ENCODE measurements at places on chromosomes 5 and 9.

GRCh38 chr5:134975078-134975715, 7.5 kb downstream of the CATSPER3 start:
- DNase-seq = no peak

DNA sequence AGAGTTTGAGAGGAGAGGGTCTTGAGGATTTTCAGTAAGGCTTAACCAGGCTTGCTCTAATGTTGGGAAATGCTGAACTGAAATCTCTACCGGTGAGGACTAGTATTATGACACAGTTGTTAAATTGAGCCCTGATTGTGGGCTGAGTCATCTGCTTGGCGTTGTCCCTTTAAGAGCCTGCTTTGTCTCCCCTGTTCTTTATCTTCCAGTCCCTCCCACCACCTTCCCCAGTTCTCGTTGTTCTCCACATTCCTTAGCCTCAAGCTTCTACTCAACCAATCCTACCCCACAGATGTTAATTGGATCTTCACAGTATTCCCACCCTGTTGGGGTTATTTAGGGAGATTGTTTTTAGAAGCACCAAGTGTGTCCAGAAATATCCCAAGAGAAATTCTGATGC, 57.6 kb downstream of the ANKRD55 start:
- DNase-seq = no peak

- no peak for DNase-seq
Measured at GRCh38 chr9:89305868-89306267, 5.1 kb upstream of the CKS2 start.

GRCh38 chr9:88179062-88179521, 40.8 kb upstream of the SPATA31C2 start:
- DNase-seq = no peak

- no peak for DNase-seq
Measured at GRCh38 chr9:113393281-113393680, 7.8 kb downstream of the ALAD start.

Data from NCI-H1105 (cell line).